ENCODE measurements at places on chromosomes 12 and 14.

DNA sequence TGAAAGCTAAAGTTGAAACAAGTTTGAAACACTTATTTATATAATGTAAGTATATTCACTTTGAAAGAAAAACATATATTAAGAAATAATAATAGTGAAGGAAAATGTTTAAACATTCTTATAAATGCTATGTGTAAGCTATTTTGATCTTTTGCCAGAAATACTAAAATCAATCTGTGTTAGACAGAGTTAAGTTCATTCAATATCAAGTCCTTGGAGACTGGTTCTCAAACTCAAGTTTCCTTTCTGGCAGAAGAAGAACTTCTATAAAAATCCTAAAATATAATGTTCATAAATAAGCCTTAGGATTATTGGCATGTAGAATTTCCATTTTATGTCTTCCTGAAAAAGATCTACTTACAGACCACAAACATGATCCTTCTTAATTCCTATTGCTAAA lies 45.3 kb downstream of the TAOK3 start:
- DNase-seq = no peak

DNA sequence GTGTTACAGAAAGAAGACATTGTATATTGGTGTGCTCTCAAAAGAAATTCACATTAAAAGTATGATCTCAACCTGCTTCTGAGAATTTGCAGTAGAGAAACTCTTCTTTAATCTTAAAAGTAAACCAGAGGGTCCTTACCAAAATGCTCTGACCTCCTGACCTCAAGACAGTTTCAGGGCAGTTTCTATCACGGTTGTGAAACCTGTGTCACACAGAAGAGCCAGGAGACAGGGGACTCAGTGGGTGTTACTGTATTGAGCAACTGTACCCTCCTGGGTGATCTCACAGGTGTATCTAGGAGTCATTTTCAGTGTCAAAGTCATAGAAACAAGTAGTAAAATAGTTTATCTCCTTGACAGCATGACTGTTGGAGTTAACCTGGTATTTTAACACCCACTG lies 178.0 kb downstream of the GRIP1 start:
- no peak for DNase-seq

GRCh38 chr12:24901576-24902461 lies 47.1 kb downstream of the BCAT1 start:
- peak; percentile 64 for DNase-seq

DNA sequence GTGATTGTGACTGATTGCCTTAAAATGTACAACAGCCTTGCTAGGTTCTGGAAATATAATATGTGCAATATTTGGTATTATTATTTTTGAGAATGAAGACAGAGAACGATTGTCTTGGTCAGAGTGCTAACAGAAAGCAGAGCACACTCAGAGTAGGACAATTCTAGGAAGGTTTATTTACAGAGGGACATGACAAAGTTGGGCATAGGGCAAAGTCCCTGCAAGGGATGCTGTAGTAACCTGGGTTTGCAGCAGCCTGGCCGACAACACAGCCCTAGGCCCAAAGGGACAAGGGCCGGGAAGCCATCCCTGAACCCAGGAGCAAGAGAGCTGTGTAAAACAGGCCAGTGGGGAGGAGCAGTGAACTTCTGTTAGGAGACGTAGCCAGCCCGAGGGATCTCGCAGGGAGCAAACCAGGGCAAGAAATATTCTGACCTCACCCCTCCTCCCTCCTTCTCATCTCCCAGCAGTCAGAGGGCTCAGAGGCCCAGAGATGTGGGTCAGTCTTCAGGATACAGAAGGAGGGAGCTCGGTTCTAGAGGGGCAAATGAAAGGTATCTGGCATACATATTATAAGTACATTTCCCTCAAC lies 51.0 kb upstream of the FERMT2 start:
- DNase-seq = no peak

DNA sequence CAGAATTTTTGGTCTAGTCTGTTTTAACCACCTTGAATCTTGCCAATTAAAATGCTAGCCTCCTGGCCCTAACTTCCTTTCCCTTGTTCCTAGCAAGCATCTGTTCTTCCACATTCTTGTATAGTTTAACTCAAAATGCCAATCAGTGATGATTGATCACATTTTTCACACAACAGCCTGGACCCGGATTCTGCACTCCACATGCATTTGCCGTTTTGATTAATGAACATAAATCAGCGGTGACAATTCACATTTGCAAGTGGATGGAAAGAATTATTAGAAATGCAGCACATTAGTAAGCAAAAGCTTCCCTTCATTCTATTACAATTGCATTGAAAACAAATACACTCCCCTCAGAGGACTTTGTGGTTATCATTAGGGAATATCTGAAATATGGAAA lies 83.4 kb downstream of the PDZRN4 start:
- DNase-seq = no peak

GRCh38 chr12:75969768-75970167 lies 61.8 kb downstream of the PHLDA1 start:
- DNase-seq = no peak

GRCh38 chr12:96195845-96196451 lies 1.8 kb downstream of the ELK3 start:
- peak; percentile 76 for DNase-seq

GRCh38 chr12:116465856-116466255 lies 93.3 kb upstream of the MAP1LC3B2 start:
- no peak for DNase-seq

GRCh38 chr14:22314183-22314820 lies 274.7 kb downstream of the DAD1 start:
- DNase-seq = no peak

GRCh38 chr12:70648191-70648590 lies 11.0 kb upstream of the PTPRB start:
- DNase-seq = no peak

- DNase-seq = peak; percentile 53
These were observed 505 bp downstream of the KCNC2 start for GRCh38 chr12:75208856-75209811.

GRCh38 chr12:132450418-132451171 lies 39.4 kb upstream of the FBRSL1 start:
- no peak for DNase-seq

DNA sequence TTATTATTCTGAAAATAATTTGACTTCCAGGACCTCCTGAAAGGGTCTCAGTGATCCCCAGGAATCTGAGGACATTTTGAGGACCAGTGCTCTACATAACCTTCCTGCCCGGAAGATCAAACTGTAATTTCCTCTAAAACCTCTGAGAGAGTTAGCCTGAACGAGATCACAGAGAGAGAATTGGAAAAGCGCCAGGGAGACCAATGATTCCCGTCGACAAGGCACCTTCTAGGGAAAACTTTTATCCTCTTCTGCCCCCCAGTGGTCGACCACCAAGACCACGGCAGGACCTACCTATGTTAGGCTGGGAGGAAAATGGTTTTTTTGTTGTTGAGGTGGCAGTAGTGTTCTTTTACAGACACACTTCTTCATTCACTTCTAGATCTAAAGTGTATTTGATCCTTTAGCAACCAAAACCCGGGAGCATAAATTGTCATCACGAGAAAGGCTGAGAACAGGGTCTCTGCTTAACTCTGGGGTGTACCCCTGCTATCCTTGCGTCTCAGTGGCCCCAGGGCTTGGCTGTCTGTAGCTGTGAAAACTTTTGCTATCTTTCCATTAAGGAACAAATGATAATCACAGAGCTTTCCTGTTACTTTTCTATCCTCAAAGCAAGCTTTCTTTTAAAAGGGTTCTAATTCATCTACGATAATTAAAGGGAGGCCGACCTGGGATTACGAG lies 62.9 kb upstream of the NID2 start:
- peak; percentile 62 for DNase-seq

DNA sequence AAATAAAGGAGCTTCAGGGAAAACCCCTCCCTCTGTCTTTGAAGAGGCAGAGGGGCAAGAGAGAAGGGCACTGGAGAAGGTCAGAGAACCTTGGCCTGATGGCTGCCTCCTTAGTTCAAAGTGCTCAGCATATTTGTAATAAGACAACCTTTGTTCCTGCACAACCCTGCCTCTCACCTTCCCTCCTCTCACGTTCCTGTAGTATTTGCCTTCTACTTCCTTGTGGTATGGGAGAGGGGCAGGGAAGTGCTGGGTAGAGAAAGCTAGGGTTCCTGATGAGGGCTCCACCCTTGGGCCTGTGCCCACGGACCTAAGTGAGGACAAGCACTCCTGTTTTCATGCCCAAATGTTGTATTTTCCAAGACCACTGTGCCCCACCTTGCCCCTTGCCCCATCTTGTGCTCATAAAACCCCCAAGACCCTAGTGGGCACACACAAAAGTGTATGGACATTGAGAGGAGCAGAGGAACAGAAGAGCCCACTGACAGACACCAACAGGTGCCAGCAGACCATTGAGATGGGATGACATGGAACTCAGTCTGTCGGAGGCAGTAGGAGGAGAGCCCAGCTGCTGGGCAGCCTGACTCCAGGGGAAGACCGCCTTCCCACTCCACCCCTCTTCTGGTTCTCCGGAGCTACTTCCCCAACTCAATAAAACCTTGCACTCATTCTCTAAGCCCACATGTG lies 261.5 kb upstream of the CCDC196 start:
- no peak for DNase-seq

DNA sequence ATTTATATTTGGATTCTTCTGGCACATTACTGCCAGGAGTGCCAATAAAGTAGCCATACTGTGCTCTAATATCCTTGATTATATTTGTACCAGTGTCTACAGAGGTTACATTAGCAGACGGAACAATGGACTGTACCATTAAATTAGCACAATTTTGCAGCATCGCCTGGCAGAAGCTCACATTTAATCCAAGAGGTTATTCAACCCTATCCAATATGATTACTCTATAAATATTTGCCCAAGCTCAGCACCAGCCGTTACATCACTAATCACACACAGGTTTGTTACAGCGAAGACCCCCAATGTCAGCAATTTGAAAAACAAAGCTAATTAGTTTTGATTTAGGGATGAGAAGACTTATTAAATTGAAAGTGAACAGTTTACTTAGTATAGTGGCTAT lies 16.9 kb upstream of the MGST1 start:
- no peak for DNase-seq

DNA sequence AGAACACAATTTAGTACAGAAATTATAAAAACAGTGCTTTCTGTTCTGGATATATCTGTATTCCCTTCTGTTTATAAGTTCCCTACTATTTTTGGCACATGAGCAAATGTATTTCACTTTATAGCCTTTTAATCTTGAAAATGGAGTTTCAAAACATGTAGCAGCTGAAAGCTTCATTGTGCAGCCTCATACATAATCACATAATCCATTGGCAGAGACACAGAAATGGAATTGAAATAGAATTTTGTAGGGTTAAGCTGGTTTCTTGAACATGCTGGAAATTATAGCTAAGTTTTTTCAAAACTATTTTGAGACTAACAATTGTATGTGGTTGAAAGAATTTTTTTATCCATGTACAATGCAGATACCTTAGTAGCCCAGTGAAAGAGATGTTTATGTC lies 614.3 kb upstream of the MDGA2 start:
- no peak for DNase-seq

- no peak for DNase-seq
These were observed 936 bp downstream of the TFCP2 start for GRCh38 chr12:51171884-51172514.

DNA sequence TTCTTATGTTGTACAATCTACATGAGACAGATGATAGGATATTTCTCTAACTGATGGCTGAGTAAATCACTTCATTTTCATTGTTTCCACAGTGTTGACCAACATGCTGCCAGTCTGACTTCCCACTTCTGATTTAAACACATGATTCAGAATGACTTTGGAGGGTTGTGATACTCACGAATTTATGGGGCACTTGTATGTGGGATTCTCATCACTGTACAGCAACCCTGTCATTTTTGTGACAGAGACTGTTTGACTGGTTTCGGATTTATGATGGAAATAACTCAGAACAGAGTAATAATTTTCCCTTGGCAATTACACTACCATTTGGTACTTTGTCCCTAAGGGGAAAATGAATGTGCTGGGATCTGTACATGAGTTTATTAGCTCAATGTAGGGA lies 333.8 kb downstream of the TRHDE start:
- no peak for DNase-seq

- no peak for DNase-seq
These were observed 7.7 kb downstream of the GPR33 start for GRCh38 chr14:31480156-31480555.

- DNase-seq = no peak
These were observed 20.6 kb upstream of the CPM start for GRCh38 chr12:68953536-68953935.

DNA sequence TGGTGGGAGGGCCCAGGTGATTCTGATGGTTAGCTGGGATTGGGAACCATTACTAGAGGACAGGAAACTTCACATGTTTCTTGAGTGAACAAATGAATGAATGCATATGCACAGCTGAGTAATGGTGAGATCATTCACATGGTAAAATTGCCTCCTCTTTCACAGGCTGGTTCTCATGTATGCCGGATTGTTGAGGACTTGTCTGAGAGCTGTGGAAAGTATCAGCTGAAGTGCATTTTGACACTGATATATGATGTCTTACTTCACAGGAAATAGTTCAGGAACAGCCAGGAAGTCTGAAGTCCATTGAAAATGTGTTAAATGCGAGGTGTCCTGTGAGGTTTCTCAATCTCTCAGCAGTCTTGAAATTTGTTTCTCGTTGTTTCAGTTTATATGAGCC lies 77.6 kb upstream of the DACT1 start:
- no peak for DNase-seq

DNA sequence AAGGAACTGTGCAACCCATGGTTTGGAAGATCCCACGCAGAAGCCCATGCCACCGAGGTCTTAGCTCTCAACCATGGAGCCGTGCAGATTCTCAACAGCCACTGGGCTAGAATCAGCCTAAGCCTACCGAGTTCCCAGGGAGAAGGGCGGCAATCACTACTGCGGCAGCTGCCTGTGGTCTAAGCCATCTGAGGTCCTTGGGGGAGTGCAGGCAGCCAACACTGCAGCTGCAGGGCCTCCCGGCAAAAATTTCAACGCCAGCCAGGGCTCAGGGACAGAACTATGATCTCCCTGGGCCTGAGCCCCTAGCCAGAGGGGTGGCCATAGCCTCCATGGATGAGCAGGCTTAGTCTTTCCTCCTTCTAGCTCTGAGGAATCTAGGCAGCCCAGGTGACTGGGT lies 156.8 kb upstream of the CLEC14A start:
- no peak for DNase-seq

GRCh38 chr12:53219956-53220693 lies 11.9 kb downstream of the RARG start:
- DNase-seq = peak; percentile 88

GRCh38 chr14:38138473-38139138 lies 69.1 kb upstream of the SSTR1 start:
- DNase-seq = no peak

- no peak for DNase-seq
These were observed 155.4 kb downstream of the DIO2 start for GRCh38 chr14:80055667-80056496.

GRCh38 chr14:91415794-91416743 lies 1.6 kb downstream of the CCDC88C start:
- DNase-seq = no peak
